Bone marrow (tissue), 2 donors: ENCODE measurements at places on chromosomes 2 and 18.

- DNase-seq, result no peak
These were observed 112.5 kb downstream of the VIT start for GRCh38 chr2:36809069-36809445.

DNA sequence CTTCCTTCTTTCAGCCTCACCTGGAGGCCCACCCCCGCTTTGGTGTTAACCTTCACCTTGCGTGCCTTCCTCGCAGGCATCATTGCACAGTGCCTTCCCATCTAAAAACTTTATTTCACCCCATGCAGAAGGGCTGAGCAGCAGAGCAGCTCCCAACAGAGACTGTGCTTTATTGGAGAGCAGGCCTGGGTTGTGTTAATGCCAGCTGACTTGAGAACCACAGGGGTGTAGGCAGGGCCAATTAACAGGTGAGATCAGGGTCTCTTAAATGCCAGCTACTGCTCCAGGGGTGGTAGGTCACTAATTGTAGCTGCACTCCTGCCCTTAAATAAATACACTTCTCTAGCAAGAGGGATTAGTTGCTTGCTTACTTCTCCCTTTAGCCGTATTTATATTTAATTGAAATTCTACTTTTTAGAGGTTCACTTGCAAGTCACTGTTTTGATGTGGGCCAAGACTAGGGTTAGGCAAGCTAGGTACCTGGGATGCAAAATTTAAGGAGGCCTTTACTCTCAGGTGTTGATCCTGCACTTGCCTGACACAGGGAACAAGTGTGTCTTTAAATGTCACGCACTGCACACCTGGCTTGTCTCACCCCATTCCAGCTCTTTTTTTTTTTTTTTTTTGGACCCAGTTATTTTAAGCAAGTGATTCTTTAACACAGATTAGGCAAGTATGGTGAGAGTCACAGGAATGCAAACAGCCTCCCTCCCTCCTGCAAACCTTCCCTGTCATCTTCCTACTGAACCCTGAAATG, 54.5 kb downstream of the LYPD1 start:
- DNase-seq, result no peak

DNA sequence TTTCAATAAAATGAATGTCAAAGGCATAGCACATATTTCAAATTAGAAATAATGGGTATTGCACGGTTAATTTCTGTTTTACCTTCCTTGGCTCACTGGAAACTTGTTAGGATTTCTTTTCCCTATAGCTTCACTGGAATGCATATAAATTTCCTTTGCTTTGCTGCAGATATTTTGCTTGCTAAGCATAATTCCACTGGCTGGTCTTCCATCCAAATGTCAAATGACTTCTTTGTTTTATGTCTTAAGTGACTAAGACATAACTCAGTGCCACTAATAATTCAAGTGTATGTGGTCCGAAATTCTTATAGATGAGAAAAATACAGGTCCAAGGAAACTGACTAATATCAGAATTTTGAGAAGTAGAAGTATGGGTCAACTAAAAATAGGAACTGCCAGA, 182.8 kb upstream of the PGAP1 start:
- DNase-seq, result no peak

DNA sequence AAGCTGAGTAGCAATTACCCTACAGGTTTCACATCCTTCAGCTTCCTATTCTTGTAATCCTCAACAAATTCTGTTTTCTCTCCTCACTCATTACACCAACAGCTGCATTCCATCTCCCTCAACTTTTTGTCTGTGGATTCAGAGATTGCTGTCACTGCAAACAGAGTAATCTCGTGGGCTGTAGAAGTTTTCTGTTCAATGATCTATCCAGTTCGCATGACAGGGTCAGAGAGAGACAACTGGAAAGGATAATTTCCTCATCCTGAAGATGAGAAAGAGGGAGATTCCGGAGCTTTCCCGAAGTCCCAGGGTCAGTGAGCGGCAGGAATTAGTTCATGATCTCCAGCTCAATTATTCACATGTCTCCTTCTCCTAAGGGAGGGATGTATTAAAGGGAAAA, 75.7 kb downstream of the MYO5B start:
- DNase-seq, result no peak

GRCh38 chr18:25348386-25349130, 3.4 kb downstream of the ZNF521 start:
- peak; percentile 19 for DNase-seq
